ENCODE measurements at places on chromosomes 3 and 15.

GRCh38 chr3:6022621-6023020 lies 835.1 kb downstream of the EDEM1 start:
- no peak for DNase-seq

GRCh38 chr15:35673093-35673684 lies 127.2 kb upstream of the DPH6 start:
- no peak for DNase-seq

GRCh38 chr3:15809313-15809712 lies 11.5 kb upstream of the ANKRD28 start:
- DNase-seq, result no peak

- no peak for DNase-seq
These were observed 160.5 kb downstream of the CHSY1 start for GRCh38 chr15:101091080-101092017.

- no peak for DNase-seq
These were observed 11.5 kb upstream of the IGDCC4 start for GRCh38 chr15:65434201-65434600.

DNA sequence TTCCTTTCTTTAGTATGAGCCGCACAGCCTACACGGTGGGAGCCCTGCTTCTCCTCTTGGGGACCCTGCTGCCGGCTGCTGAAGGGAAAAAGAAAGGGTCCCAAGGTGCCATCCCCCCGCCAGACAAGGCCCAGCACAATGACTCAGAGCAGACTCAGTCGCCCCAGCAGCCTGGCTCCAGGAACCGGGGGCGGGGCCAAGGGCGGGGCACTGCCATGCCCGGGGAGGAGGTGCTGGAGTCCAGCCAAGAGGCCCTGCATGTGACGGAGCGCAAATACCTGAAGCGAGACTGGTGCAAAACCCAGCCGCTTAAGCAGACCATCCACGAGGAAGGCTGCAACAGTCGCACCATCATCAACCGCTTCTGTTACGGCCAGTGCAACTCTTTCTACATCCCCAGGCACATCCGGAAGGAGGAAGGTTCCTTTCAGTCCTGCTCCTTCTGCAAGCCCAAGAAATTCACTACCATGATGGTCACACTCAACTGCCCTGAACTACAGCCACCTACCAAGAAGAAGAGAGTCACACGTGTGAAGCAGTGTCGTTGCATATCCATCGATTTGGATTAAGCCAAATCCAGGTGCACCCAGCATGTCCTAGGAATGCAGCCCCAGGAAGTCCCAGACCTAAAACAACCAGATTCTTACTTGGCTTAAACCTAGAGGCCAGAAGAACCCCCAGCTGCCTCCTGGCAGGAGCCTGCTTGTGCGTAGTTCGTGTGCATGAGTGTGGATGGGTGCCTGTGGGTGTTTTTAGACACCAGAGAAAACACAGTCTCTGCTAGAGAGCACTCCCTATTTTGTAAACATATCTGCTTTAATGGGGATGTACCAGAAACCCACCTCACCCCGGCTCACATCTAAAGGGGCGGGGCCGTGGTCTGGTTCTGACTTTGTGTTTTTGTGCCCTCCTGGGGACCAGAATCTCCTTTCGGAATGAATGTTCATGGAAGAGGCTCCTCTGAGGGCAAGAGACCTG lies 13.2 kb downstream of the GREM1 start:
- DNase-seq, result peak; percentile 87

- no peak for DNase-seq
These were observed 107.1 kb upstream of the PHLDB2 start for GRCh38 chr3:111751961-111752360.

- no peak for DNase-seq
These were observed 32.9 kb downstream of the SPSB4 start for GRCh38 chr3:141083836-141084649.

DNA sequence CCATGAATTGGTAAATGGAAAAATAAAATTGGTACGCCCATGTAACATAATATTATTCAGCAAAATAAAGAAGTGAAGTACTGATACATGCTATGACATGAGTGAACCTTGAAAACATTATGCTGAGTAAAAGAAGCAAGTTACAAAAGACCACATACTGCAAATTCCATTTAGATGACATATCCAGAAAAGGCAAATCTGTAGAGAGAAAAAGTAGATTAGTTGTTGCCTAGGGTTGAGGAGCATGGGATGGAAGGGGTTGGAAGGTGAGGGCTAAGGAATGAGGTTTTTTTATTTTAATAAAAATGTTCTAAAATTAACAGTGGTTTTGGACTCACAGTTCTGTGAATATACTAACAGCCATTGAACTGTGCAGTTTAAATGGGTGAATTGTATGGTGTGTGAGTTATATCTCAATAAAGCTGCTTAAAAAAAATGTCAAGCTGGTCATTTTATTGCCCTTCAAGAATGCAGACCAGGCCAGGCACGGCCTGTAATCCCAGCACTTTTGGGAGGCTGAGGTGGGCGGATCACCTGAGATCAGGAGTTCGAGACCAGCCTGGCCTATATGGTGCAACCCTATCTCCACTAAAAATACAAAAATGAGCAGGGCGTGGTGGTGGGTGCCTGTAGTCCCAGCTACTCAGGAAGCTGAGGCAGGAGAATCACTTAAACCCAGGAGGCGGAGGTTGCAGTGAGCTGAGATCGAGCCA lies 8.1 kb upstream of the DLG1 start:
- peak; percentile 20 for DNase-seq

DNA sequence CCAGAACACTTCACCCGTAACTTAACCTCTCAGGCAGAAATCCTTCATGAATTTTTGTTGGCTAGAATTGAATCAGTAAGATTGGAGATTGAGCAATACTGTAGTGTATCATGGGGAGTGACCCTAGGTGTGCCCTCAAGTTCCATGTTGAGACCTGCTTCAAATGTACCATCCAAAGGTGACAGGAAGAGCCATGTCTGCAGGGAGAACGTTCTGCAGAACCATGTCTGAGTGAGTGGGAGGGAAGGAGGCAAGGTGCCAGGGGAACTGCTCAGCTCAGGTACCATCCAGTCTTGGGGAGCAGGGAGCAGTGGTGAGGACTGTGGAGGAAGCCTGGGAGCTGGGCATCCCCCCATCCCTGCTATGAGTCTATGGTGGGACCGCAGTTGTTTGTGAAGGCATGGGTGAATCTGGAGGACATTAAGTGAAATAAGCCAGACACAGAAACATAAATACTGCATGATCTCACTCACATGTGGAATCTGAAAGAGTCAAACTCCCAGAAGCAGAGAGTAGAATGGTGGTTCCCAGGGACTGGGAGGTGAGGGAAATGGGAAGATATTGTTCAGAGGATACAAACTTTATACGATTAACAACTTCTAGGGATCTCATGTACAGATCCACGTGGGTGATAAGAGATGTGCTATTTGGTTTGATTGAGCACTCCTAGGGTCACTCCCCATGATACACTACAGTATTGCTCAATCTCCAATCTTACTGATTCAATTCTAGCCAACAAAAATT lies 23.3 kb downstream of the CFAP161 start:
- DNase-seq, result no peak

DNA sequence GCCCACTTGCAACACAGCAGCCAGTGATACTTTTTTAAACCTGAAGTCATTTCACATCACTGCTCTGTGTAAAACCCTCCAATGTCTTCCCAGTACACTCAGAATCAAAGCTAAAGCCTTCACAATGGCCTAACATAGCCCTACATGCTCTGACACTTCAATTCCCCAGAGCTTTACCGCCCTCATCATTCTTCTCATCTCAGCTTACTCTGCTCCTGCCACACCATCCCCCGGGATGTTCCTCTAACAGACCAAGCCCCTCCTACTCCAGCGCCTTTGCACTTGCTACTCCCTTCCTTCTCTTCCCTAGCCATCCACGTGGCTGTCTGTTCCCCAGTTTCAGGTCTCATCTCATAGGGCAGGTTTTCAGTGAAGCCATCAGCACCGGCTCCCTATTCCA lies 194.0 kb downstream of the SSR3 start:
- no peak for DNase-seq

- DNase-seq, result no peak
These were observed 954.3 kb downstream of the SQOR start for GRCh38 chr15:46589088-46589487.

DNA sequence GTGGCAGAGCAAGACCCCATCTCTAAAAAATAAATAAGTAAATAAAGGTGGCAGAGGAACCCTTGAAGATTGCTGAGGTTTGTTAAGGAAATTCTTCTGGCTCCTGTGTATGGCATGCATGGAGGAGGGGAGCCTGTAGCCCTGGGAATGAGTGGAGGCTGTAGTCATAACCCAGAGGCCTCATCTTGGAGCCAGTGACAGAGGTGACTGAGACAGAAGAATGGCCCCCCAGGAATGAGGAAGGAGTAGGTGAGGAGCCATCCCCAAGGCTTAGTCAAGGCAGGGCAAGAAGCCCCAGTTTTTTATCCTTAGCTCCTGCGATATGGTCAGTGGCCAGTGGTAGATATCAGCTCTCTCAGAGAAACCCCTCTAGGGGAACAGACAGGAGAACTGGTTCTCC lies 46.5 kb downstream of the BSN start:
- no peak for DNase-seq

DNA sequence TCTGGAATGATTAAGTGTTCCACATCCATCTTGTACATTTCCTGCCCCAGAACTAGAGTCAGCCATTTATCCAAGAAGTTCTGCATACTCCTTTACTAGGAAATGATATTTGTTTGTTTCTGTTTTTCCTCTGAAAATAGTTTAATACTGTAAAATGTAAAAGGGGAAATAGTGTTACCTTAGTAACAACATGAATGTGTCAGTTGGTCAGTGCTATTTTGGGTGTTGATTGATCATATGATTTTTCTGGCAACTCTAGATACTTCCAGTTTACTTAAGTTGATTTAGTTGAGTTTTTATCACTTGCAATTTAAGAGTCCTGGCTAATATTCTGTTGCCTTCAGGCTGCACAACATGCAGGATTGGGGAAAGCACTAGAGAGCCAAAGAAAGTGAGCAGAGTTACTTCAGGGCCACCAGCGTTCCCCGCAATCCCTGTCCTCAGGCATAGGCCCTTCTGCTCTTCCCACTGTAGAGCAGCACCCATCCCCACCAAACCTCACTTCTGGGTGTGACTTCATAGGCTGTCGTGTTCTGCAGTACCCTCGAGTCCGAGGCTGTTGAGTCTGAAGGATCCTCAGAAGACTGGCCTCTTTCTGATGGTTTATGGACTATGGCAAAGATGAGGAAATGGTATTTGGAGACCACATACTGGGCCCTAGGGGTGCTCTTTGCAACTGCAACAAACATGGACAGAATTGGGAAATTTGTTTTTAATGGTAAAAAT lies 69.0 kb downstream of the CHD2 start:
- no peak for DNase-seq

- DNase-seq, result no peak
These were observed 157.6 kb upstream of the CTDSPL start for GRCh38 chr3:37704064-37704463.

DNA sequence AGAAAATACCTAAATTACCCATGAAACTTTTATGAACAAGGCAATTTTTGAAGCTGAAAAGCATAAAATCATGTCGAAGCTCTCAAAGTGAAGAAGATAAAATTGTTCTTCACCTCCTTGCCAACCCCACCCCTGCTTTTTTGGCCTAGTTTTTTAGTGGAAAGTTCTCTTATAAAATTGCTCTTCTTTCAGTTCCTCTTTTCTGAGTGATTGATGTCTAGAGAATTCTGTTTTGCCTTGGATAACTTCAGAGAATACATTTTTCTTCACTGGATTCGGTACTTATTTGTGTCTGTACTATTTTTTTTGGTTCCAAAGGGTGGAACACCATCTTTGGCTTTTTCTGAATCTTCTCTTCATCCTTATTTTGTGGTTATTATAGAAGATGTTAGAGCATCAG lies 25.0 kb upstream of the PYDC2 start:
- no peak for DNase-seq

GRCh38 chr3:24110051-24110450 lies 165.0 kb downstream of the NR1D2 start:
- DNase-seq, result no peak

DNA sequence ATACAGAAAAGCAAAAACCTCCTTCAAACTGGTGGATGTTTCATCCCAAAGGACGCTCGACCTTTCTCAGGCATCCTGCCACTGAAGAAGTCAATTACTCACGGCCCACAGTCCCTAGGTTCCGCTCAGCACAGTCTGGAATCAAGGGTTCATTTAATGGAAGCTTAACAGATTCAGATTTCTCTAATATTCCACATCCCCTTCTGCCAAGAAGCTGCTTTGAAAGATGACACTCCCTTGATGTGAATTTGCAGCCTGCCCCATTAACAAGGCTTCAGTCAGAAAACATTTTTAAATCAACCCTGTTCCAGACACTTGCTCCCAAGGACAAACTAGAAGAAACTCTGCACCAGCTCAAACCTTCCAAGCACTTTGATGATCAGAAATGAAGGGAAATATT lies 81.2 kb downstream of the LIPC start:
- no peak for DNase-seq

DNA sequence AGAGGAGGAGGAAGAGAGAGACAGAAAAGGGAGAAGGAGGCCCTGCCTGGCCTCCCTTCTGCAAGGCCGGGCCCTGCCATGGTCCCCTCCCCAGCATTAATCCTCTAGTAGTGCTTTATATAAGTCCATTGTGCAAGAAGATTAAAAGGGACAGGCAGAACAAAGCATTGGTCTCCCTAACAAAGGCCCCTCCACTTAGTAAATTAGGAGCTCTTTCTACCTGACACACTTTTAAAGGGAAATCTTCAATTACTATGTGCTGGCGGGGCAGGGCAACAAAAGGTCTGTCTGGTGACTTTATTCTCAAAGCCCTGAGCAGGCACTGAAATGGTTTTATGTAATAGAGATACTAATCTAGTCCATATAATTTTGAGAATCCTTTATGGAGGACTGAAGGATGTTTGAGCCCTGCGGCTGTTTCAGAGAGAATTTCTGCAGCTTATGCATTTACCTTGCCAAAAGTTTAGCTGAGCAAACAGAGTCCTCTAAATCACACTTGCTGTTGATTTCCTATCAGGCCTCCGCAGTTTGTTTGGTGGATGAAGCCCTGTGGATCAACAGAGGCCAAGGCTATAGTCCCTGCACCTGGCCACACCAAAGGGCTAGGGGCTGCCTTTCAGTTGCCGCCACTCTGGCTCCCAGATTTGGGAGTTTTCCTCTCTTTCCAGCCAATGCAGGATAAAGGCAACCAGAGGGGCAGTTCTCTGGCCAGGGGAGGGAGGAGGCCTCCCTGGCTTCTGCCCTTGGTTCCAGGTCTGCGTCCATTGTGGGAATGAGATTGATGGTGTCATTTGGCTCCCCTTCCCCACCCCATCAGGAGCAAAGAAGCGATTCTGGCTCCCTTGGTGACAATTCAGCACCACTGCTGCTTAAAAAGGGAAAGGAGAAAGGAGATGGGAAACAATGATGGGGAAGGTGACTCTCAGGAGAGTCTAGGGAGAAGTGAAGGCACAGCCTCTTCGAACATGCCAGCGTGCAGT lies 148.0 kb downstream of the MEGF11 start:
- no peak for DNase-seq

DNA sequence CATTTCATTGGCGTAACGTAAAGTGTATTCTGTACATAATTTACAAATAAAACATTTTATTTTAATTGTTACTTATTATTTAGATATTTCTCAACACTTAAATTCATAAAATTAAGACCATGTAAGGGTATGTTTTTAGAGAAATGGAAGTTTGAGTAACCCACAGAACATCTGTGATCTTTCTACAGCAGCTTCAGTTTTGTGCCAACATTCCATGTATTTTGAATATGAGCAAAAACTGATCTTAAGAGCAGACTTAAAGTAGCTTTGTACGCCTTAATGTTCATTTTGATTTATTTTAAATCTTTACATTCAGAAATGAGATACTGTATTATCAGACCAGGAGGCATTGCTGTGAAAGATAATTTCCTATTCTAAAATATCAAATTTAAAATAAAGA lies 27.2 kb downstream of the SEC62 start:
- DNase-seq, result no peak

- no peak for DNase-seq
These were observed 3.3 kb downstream of the SCAMP2 start for GRCh38 chr15:74869726-74870407.

- no peak for DNase-seq
These were observed 87.8 kb upstream of the RNU6-1 start for GRCh38 chr15:67927501-67928168.
